Stimulated activated CD8-positive, alpha-beta memory T cell treated with anti-CD3 and anti-CD28 coated beads, Interleukin-4, amount 100 ng/mL, for 4 hours (primary cell): ENCODE measurements at places on chromosomes 3 and 15.

DNA sequence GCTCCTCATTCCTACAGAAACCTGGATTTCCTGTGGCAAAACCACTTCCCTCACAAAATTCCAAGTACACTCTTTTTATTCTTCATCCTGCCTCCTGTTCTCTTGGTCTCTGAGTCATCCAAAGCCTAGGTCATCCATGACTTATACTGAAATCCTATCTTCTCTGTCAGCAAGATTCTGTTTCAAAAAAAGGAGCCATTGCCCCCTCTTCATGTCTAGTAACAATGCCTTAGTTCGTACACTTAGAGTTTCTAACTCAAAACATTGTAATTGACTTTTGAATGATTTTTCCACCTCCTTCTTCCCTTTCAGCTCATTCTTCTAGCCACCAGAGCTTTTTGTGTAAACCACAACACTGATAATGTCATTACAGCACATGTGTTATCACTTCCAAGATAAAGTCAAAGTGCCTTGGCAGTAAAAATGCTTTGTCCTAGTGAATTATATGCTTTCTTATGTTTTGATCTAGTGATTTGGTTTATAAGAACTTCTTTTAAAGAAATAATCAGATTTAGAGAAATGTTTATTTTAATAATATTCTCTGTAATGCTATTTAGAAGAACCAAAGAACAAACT, 256.5 kb upstream of the NECTIN3 start:
- DNase-seq, result no peak

DNA sequence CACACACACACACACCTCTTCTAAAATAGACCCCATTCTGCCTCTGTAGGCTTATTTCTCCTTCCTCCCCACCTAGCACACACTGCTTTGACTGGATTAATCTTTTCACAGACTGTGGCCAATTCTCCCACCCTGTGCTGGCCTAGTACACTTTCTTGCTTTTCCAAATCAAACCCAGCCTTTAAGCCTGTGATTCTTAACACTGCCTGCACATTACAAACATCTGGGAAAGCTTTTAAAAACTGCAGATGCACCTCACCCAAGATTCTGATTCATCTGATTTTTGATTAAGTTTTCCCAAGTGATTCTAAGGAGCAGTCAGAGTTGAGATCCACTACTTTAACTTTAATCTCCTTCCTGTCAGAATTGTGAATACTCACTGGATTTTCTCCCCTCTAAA, 12.8 kb downstream of the CSNK1G1 start:
- no peak for DNase-seq

GRCh38 chr3:184907681-184908649, 96.0 kb downstream of the VPS8 start:
- DNase-seq, result no peak

GRCh38 chr3:150399060-150399459, 9.0 kb upstream of the TSC22D2 start:
- no peak for DNase-seq

DNA sequence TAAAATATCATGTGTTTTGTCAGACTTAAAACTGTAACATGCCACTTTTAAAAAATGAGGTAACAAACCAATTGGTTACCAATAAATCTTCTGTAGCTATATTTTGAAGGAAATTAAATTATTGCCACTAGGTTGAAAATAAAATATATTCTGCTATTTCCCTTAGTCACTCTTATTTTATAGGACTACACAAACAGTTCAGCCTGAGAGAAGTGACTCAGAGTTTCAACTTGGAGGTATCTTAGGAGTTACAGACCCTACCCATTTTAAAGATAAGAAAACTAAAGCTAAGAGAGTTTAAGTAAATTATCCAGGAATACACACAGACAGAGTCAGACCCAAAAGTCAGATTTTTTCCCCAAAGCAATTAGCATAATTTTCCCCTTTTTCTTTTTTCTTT, 65.1 kb downstream of the PIK3CB start:
- no peak for DNase-seq

DNA sequence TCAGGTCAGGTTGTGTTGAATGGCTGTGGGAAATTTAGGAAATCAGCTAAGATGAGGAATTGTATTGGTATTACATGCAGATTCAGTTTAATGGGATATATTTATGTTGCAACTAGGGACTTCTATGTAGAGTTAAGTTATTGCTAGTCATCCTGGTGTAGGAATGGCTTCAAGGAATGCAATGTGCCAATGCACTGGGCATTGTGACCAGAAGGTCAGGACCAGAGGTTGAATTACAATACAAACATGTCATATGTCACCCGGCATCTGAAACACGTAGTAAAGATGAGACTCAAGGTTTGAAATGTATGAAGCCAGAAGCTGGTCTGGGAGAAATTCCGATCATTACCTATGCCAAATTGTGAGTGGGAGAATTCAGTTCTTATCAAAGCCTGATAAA, 11.7 kb upstream of the GAP43 start:
- no peak for DNase-seq

DNA sequence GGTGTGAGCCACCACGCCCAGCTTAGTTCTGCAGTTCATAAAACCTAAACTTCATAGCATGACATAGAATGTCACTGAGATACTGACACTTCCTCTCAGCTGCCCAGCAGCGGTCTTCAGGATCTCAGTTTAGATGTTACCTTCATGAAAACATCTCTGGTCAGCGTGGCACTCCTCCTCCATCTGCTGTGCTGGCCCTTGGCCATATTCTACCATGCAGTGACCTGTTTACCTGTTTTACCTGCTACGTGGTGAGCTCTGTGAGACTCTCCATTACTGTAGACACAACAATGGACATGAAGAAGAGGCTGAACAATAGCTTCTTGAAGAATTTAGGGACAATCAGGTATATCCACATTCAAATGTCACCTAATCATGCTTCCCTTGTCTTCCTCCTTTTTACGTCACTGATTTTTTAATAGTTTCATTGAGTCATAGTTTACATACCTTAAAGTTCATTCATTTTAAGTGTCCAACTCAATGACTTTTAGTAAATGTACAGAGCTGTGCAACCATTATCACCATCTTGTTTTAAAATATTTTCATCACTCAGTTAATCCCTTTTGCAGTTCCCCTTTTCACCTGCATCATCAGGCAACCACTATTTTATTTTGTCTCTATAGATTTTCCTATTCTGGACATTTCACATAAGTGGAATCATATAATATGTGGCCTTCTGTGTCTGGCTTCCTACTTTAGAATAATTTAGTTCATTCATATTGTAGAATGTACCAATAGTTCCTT, 32.2 kb upstream of the PTPN23 start:
- DNase-seq, result no peak

- no peak for DNase-seq
These were observed 20.8 kb upstream of the VPS8 start for GRCh38 chr3:184791171-184791570.

GRCh38 chr3:126954141-126954842, 28.6 kb upstream of the PLXNA1 start:
- DNase-seq, result no peak

DNA sequence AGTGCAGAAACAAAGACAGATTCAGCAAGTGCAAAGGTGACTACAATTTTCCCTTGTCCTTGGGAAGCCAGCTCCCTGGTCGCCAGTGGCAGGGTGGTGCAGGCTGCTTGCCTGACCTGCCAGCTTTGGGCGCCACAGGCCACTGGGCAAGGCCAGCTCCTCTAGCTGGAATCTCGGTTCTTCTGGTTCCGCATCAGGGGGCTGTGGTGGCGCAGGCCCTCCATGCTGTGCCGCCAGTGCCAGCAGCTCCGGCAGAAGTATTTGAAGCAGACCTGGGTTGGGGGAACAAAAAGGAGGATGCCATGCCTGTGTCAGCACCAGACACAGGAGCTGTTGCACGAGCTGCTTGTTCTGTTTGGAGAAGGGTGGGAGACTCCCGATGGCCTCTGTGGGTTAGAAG, 4.2 kb upstream of the RPS17 start:
- no peak for DNase-seq

DNA sequence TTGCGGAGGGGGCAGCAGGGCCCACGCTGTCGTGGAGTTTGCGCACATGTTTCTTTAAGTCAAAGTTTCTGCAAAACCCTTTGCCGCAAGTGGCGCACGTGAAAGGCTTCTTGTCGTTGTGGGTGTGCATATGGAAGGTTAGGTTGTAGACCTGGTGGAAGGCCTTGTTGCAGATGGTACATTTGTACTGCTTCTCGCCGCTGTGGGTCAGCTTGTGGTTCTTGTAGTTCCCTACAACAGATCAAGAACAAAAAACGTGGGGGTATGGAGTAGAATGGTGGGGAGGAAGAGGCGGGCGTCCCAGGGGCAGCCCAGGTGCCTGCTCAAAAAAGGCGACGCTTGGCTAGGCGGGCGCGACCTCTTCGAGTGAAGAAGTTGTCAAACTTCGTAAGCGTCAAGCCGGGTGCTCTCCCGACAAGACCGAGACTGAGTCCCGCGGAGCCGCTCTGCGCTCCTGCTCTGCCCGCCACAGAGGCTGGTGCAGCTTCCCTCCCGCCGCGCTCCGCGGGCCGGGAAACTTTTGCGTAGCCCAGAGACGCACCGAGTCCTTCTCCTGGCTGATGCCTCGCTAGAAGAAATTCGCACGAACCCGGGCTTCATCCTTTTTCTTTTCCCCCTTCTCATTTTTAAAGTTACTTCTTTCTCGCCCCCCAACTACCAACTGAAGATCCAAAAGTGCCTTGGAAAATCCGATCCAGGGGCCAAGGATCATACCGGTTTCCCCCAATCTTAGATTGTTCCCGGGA, 3.1 kb downstream of the FEZF2 start:
- DNase-seq, result no peak

DNA sequence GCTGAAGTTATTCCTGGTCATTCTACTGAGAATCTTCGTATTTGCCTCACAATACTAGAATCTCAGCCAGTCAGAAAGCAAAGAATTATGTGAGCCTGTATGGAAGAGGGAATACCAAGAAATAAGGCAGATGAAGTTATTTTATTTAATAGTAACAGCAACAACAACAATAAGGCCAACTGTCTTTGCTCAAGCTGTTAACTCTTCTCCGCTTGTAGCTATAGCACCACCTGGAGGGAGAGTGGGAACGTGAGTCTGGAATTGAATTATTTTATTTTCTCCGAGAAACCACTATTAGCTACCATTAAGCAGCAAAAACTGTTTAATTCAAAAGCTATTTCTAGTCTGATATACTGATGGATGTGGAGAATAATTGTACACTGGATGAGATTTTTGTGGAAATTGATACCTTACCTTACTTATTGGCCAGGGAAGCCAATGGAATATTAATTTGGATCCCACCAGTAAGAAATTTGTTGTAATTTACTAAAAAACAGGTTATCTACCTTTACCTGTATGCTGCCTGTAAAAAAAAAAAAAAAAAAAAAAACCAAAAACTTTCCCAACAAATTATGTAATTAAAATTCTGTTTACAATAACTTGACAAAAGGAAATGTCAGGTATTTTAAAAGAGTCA, 50.1 kb downstream of the CALML4 start:
- no peak for DNase-seq

DNA sequence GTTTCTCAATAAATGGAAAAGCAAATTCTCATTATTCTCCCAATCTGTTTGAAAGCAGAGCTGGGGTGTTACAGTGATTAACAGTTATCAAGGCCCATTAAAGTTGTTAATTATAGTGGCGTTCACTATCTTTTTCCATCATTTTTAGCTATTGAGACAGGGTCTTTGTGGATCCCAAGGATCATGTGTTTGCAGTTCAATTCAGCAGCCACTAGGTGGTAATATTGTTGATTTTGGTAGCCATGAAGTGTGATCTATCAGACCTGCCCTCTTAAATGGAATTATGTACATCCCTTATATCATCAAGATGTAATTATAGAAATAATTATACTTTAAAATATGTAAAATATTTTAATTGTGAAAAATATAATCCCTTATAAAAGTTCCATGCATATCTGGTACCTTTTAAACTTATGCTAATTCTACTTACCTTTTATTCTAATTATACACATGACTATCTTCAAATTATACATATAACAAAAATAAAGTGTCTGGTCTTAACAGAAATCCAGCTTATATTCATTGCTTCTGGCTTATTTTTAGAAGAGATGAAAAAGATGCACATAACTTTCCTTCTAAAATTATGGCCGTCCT, 126.4 kb downstream of the GREM1 start:
- DNase-seq, result no peak

- no peak for DNase-seq
These were observed 3.0 kb downstream of the PLSCR4 start for GRCh38 chr3:146247911-146248310.

GRCh38 chr15:29838352-29839010, 16.2 kb upstream of the TJP1 start:
- no peak for DNase-seq

- DNase-seq, result no peak
These were observed 40.2 kb upstream of the GOLGA8J start for GRCh38 chr15:30042556-30042955.

DNA sequence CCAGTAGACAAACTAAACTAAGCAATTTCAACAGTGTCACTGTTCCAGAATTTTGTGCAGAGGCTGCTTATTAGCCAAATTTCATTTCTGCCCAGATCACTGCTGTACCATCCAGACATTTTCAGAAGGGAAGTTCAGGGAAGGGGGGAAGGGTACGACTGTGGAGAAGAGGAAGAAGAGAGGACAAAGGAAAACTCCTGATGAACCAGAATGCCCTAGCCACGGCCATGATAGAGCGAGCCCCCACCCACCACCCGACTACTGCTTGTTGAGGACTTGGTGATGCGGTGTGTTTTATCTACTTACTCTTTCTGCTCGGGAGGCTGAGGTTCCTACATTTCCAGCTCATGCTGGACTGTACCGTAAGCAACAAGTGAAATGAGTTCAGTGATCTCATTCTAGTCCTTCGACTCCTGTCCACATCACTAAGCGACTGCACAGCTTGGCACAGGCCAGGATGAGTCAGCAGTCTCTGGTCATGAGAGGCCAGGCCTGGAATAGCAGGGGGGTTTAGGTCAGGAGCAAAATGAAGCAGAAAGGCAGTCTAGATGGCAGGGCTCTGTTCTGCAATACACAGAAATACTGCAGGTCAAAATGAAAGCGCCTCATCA, 330.8 kb downstream of the TIGIT start:
- DNase-seq, result no peak

DNA sequence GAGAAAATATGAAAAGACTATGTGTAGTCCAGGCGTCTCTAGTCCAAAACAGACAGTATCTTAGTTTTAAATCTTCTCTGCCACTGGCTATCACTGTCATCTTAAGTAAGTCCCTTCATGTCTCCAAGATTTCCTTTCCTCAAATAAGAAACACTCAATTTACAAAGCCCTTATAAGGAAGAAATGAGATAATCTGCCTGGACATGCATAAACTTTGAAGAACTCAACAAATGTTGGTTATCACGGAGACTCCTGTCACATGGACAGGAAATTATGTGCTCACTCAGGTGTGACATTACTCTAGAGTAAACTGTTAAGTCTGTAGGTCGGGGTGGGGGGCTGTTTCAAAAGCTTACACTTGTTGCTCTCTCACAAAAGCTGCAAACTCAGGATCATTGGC, 91.9 kb downstream of the IMPG2 start:
- no peak for DNase-seq
